ENCODE measurements at places on chromosomes 11 and 22.

DNA sequence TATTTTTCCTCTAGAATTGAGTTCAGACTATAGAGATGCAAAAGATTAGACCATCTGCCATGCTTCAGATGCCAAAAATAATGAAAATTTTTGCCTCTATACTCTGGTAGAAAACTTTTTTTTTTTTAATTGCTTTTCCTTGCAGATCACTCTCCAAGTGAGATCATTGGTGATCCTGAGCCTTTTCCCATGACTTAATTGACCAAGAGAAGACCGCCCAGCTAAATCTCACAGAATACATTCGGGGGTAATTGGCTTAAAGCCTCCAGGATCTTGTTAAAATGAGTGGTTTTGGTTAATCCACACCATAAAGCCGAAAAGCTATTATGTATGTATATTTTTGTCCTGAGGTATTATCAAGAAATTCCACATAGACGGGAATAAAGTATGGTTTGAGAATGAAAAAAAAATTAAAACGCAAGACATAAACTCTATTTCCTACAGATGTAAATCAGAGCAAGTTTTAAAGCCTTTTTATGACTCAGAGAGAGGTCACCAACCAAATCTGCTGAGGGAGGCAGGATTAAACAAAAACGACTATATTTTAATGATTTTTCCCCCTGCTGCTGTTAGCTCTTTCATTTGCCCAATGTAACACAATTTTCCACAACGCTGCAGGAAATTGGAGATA, 64.0 kb downstream of the PARVA start:
- DNase-seq: no peak

GRCh38 chr11:106331176-106331575, 253.7 kb downstream of the AASDHPPT start:
- no peak for DNase-seq

GRCh38 chr11:107307991-107308390, 149.6 kb downstream of the CWF19L2 start:
- no peak for DNase-seq

GRCh38 chr22:47782328-47783075, 1020.1 kb downstream of the TBC1D22A start:
- DNase-seq: no peak

DNA sequence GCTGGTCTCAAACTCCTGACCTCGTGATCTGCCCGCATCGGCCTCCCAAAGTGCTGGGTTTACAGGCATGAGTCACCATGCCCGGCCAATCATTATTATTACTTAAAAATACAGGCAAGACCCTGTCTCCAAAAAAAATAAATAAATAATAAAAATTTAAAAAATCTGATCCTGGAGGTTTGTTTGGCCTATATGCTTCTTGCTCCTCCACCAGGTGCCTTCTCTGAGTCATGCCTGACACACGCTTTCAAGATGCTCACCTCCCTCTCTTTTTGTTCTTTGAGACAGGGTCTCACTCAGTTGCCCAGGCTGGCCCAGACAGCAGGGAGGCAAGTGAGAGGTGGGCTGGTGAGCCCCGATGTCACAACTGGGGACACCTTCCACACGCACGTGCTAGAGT, 13.5 kb downstream of the ZC3H7B start:
- no peak for DNase-seq

GRCh38 chr11:2775626-2776350, 76.0 kb upstream of the KCNQ1OT1 start:
- no peak for DNase-seq

GRCh38 chr22:19291218-19291579, 320 bp downstream of the CLTCL1 start:
- DNase-seq: no peak

DNA sequence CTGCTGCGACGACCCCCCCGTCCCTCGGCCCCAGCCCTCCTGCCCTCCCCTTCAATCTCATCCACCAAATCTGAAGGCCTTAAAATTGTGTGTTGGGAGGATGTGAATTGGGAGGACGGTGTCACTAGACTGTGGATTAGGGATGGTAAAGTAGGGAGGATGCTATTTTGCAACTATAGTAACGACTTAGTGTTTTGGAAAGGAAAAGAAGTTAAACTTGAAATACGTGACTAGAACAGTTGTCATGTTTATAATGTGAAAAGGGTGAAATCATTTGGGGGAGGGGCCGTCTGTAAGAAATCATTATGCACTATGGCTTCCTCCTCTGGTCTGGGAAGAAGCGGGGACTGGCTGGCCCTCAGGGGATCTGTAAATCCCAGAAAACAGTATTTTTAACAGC, 43.4 kb upstream of the NNMT start:
- DNase-seq: no peak

GRCh38 chr11:65915821-65916251, 3.0 kb downstream of the C11orf68 start:
- DNase-seq: peak; percentile 96

DNA sequence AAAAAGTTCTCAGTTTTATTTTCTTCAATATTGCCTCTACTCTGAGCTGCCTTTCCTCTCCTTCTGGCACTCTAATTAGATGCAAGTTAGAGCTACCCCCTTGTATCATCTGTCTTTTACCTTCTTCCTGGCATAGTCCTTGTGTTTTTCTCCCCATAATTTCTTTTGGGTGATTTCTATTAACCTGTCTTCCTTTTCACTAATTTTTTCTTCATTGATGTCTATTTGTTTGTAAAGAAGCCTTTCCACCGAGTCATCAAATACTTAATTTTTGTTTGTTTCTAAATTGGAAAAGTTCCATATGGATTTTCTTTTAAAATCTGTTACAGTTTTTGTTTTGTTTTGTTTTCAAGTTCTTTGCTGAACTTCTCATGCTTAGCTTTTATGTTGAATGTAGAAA, 558.1 kb downstream of the TBC1D22A start:
- DNase-seq: no peak

GRCh38 chr11:9687711-9688477, 24.0 kb downstream of the SWAP70 start:
- no peak for DNase-seq

- no peak for DNase-seq
Observed at GRCh38 chr11:69880826-69881445, 61.7 kb upstream of the FGF3 start.

GRCh38 chr11:79208126-79208525, 232.7 kb downstream of the TENM4 start:
- DNase-seq: no peak

GRCh38 chr11:9507277-9507580, 46.4 kb downstream of the ZNF143 start:
- DNase-seq: no peak

DNA sequence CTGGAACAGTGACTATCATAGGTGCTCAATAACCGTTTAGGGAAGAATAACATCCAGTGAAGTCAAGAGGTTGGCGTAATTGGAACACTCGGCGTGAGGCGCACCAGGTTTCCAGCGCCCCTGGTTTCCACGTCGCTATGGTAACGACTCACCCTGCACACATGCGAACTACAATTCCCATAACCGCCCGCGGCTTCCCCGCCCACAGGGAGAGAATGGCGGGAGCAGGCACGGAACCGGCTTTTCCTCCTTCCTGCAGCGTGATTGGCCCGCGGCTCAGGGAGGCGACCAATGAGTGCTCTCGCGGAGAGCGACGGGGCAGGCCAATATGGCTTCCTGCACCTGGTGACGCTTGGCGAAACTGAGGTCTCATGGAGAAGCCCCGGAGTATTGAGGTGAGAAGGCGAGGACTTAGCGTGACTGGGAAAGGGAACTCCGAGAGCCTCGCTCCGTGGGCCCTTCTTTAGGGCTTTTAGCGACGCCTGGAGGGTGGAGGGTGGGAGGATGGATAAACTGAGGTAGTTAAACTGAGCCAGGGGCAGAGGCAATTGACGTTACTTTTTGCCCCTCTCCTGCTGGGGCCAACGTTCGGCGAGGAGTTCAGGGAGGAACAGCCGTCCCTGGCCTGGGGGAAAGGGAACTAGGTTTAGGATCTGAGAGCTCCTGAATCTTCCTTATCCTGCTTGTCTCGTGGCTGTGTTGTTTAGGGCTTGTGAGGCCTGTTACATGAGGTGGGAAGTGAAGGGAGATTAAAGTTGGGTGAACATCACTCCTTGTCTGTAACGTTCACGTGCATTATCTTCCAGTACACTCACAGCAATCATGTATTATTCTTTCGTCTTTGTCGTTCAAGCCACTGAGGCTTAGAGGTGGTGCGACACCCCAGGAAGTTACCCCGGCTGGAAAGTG, at the start of gene L3MBTL2:
Gene L3MBTL2, plus strand, starts transcription at position 321 of the 909 bp plus-strand sequence. Its CDS starts 51 bp downstream, at position 372.
- peak; percentile 97 for DNase-seq

- no peak for DNase-seq
Observed at GRCh38 chr11:47467357-47467756, 18.4 kb upstream of the RAPSN start.

- DNase-seq: no peak
Observed at GRCh38 chr22:48418831-48419230, 1408.8 kb downstream of the BRD1 start.

DNA sequence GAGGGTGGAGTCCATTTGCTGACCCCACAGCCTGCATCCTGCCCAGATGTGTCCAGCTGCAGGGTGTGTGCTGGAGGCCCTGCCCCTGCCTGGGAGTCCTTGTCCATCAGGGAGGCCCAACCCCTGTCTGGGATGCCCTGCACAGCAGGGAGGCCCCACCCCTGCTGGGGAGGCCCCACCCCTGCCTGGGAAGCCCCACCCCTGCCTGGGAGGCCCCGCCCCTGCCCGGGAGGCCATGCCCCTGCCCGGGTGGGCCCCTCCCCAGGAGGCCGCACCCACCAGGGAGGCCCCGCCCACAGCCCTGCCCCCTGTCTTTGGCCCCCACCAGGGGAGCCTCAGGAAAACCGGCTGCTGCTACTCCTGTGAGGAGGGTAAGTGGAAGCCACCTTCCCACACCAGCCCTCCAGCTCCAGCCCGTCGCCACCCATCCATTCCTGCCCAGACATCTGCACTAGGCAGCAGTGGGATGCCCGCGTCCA, 37.2 kb downstream of the MUC5B start:
- no peak for DNase-seq

DNA sequence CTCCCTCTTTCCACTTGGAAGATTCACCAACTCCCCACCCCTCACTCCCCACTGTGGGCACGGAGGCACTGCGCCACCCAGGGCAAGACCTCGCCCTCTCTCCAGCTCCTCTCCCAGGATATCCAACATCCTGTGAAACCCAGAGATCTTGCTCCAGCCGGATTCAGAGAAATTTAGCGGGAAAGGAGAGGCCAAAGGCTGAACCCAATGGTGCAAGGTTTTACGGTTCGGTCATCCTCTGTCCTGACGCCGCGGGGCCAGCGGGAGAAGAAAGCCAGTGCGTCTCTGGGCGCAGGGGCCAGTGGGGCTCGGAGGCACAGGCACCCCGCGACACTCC, 397 bp upstream of the CD44 start:
- no peak for DNase-seq

- DNase-seq: peak; percentile 56
Observed at GRCh38 chr11:121426476-121427399, 25.4 kb upstream of the SORL1 start.

DNA sequence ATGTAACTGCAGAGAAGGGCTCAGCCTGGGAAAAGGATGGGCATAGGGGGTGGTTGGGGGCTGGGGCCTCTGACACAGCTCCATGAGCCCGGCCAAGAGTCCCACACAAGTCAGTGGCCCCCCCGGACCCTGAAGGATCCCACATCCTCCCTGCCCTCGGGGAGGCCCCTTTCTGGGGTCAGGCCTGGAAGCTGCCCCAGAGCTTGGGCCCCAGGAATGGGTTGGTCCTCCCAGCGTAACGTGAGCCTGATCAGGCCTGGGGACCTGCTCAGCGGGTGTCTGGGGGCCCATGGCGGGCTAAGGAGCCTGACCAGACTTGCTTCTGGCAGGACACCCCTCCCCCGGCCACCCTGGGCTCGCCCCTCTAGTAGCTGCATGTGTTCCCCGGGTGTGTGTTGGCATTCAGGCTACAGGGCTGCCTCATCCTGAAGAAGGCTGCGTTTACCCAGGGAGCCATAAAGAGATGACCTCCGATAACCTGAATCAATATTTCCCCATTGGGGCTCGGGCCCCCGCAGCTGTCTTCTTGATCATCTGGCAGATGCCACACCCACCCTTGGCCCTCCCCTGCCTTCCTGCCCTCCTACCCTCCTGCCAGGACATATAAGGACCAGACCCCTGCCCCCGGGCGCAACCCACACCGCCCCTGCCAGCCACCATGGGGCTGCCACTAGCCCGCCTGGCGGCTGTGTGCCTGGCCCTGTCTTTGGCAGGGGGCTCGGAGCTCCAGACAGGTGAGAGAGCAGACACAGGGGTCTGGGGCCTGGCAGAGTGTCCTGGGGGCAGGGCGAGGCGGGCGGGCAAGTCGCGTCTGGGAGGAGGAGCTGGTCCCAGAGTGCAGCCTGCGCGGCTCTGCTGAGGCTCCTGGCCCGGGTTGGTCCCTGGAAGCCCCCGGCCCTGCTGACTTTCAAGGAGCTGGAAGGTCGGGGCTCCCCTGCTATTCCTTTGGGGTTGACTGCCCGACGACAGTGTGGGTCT, at the start of gene MUC2:
Gene MUC2, plus strand, starts transcription at position 631 of the 978 bp plus-strand sequence.
- no peak for DNase-seq

DNA sequence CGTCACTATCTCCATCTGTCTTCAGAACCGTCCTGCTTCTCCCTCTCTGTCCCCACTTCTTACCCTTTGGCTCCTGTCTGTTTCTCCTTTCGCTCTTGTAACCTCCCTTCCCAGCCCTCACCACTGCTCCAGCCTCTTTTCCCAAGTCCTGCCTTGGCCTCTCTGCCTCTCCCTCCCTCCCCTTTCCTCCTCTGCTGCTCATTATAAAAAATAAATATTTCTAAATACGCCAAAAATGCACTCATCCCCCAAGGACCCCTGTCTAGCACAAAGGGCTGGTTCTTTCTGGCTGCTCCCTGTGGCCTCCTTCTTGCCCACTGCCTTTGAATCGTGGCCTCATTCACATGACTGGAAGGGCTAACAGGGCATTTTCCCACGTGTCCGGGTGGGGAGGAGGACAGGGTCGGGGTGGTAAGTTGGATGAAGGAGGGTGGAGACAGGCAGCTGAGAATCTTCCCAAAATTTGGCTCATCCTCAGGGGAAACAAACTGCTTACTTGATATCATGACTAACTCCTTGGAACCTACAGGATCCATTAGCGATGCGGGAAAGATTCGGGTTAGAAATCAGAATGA, 26.4 kb upstream of the OAF start:
- DNase-seq: no peak

GRCh38 chr11:44917741-44918140, 32.9 kb downstream of the TP53I11 start:
- no peak for DNase-seq

DNA sequence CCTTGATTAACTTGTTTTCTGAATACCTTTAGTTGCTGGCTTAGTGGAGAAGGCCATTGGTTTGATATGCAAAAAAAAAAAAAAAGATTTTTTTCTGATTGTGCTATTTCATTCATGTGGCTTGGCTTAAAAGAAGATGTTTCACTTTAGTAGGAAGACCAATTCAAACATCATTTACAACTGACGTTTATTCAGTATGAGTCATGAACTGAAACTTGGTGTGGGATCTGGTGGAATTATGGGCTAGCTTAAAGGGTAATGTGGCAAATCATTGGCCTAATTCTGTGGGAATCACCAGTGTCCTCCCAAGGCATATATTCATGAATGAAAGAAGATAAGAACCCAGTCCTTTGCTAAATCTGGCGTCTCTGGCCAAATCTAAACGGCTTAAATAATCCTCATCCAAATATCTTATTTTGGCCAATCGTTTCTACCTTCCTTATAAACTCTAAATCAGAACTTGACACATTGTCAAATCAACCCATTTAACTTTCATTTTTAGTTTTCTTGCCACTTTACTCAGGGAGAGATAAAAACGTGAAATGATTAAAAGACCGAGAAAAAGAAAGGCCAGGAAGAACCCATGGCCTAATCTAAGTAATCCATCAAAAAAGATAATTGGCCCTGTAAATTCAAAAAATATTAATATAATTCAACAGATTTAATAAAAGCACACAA, 77.0 kb downstream of the DDIAS start:
- no peak for DNase-seq

GRCh38 chr11:86117712-86118063, 48.8 kb upstream of the PICALM start:
- no peak for DNase-seq

- no peak for DNase-seq
Observed at GRCh38 chr11:32297611-32298011, 137.7 kb downstream of the WT1 start.

All from CD14-positive monocyte (primary cell).